ENCODE measurements at places on chromosomes 12 and 14. TPM values are rescaled to one million over a fixed set of nuclear protein-coding genes. Genes with fewer than 3 reads are reported as not detected.

Gene CDKL1
- polyA plus RNA-seq, result 7.1 TPM

Gene ADAM20
- not detected for polyA plus RNA-seq

Gene POU6F1
- 3.2 TPM for polyA plus RNA-seq

Gene MYO1A
- polyA plus RNA-seq, result not detected
